NCI-H345 (cell line): ENCODE measurements at places on chromosomes 1 and 21.
A peak's percentile ranks its signal among the peaks of the same experiment; 100 is the strongest.

DNA sequence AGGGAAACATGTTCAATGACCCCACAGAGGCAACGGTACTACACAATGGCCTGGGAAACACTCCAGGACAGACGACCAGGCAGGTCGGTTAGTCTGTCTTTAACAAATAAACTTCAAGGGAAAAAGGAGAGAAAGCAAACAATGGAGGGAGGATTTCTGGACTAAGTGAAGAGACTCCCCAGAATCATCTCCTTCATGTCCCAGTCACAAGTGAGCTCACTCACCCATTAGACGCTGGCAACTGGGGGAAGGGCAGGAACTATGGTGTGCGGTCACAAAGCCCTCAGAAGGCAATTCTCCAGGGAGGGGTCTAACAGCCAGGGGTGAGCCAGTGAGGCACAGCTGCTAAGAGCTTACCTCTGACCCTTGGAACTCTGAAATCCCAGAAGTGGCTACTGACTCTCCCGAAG is 55.7 kb upstream of the NADK start:
- DNase-seq = no peak

GRCh38 chr1:154941333-154942013 is 5.0 kb upstream of the PMVK start:
- no peak for DNase-seq

DNA sequence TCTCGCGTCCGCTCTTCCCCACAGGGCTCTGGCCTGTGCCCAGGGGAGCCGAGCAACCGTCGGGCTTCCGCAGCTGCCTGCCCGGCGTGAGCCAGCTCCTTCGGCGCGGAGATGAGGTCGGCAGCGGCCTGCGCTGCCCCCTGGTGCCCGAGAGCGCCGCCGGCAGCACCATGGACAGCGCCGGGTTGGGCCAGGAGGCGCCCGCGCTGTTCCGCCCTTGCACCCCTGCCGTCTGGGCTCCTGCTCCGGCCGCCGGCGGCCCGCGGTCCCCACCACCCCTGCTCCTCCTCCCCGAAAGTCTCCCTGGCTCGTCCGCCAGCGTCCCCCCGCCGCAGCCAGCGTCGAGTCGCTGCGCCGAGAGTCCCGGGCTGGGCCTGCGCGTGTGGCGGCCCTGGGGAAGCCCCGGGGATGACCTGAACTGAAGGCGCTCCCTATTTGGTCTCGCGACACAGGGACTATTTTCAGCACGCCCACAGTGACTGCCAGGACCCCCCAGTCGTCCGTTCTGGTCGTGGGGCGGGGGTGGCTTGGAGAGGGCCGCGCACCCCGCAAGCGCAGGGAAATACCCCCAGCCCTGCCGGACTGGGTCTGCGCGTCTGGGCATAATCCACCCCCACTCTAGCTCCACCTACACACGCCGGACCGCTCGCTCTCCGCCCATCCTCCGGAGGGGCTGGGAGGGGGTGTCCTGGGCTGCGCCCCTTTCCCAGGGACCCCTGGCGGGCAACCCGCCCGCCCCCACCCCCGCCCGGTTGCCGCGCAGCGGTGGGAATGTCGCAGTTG is 1.3 kb downstream of the HES3 start:
- peak; percentile 87 for DNase-seq

DNA sequence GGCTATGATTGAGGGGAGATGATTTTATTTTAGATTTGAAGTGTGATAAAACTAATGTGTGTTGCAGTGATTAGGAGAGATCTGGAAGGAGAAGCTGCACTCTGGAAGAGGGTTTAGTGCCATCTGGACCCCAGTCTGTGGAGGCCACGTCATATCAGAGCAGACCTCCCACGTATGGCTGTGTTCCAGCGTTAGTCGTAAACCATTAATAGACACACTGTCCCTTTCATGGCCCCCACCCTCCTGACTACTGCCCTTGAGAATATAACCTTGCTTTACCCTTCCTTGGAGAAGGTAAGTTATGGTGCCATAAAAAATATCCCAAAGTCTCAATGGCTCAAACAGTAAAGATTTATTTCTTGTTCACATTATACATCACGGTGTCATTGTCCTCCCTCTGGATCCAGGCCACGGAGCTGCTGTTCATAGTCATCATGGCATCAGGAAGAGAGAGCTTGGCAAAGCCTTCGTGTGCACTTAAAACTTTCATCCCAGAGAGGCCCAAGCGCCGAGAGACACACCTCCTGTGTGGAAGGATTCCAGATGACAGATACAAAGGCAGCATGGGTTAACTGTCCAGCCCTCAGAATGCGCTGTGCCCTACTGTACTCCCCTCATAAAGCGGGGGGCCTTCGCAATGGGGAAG is 33.2 kb downstream of the RHOU start:
- no peak for DNase-seq

GRCh38 chr1:52216907-52217458 is 75.1 kb downstream of the ZFYVE9 start:
- DNase-seq = no peak

DNA sequence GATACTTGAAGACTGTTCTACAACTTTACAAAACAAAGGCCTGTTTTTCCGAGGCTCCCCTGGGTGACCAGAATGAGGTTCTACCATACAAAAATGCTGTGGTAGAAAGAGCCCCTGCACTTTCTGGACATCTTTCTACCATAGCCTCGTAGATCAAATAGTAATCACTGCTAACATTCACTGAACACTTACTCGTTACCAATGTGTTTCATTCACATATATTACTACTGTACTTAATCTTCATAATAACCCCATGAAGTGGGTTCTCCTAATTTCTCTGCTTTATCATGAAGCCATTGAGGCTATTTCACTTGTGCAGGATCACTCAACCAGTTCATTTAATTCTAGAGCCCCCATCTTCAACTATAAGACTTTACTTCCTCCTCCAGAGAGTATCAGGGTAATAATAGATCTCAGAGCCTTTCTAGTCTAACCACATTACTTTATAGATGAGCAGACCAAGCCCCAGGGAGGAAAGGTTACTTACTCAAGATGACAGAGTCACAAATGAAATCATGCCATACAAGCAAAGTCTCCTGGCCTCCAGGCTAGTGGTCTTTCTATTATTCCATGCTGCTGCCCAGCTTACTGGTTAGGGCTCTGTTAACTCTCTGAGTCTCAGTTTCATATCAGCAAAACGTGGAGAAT is 46.7 kb upstream of the OSBPL9 start:
- no peak for DNase-seq
